ENCODE measurements at places on chromosomes 12 and 14.
A peak's percentile ranks its signal among the peaks of the same experiment; 100 is the strongest.

DNA sequence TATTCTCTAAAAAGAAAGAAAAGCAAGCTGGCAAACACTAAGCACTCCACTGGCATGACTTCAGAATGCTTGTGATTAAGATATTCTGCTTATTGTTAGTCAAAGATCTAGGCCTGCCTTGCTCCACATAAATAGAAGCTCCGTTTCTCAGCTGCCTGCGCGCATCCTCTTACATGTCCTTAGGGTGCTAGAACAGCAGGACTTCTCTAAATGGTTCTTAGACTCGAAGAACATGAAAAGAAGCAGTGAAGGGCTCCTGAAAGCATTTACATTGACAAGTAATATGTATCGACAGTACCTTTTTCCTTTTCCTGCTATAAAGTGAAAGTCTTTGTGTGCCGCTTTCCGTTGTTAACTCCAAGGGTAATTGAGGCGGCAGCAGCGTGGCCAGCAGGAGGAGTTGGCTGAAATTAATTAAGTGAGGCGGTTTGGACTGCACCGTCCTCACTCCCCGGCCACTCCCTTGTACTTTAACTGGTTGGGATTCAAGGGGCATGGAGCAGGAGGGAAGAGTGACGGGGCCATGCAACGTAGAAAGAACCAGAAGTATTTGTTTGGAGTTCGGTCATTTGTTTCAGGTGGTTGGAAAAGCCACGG, 34.2 kb upstream of the OTX2 start:
- H3K4me1 ChIP-seq = no peaks in the 10 kb centered on the region
- H3K36me3 ChIP-seq = no peaks in the 10 kb centered on the region
- no peaks in the 10 kb centered on the region for H3K27me3 ChIP-seq

DNA sequence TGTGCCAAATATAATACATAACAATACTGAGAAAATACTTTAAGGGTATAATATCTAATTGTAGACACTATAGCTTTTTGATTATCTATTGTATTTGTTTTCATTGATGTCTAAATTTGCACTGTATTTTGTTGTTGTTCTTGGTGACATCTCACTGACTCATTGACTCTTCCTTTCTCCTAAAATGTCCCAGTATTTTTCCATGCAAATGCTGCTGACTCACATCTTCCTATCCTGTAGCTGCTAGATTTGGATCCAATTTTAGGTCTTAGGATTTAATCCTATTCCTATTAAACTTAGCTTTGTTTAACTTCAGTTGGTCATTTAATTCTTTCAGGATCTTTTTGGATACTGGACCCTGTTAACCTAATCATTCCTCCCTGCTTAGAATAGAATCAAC, 148.5 kb downstream of the TMTC2 start:
- no peak overlapping the region for H3K27ac ChIP-seq
- no peak overlapping the region for H3K4me3 ChIP-seq
- no peaks in the 10 kb centered on the region for H3K4me1 ChIP-seq
- no peaks in the 10 kb centered on the region for H3K36me3 ChIP-seq
- no peak for DNase-seq
- no peaks in the 10 kb centered on the region for H3K27me3 ChIP-seq

DNA sequence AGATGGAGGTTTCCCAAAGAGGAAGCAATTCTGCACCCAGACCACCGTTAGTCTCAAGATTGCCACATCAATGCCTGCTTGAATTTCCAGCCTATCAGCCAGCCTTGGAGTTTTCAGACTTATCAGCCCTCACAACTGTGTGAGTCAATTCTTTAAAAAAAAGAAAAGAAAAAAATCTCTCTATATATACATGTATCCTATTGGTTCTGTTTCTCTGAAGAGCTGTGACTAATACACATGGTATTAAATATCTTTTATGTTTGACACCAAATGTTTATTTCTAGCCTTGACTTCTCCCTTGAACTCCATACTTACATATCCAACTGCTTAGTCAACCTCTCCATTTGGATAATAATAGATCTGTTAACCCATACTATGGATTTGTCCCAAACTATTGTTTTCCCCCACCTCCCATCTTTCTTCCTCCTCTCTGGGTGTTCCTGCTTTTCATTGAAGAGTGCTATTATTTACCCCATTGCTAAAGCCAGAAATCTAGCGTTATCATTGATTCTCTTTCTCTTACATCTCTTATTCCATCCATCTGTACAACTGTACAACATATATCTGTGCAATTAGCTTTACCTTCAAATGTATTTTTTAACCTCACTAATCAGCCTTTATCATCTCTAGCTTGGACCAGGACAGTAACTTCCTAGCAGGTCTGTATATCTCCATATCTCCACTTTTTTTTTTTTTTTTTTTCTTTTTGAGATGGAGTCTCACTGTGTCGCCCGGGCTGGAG, 22.7 kb upstream of the EID3 start:
- H3K27me3 ChIP-seq = no peaks in the 10 kb centered on the region
- no peaks in the 10 kb centered on the region for H3K4me1 ChIP-seq
- H3K4me3 ChIP-seq = no peak overlapping the region
- H3K27ac ChIP-seq = no peak overlapping the region

GRCh38 chr14:81464253-81465002, 64.3 kb upstream of the STON2 start:
- H3K36me3 ChIP-seq = no peaks in the 10 kb centered on the region
- DNase-seq = peak; percentile 53
- no peaks in the 10 kb centered on the region for H3K4me1 ChIP-seq

DNA sequence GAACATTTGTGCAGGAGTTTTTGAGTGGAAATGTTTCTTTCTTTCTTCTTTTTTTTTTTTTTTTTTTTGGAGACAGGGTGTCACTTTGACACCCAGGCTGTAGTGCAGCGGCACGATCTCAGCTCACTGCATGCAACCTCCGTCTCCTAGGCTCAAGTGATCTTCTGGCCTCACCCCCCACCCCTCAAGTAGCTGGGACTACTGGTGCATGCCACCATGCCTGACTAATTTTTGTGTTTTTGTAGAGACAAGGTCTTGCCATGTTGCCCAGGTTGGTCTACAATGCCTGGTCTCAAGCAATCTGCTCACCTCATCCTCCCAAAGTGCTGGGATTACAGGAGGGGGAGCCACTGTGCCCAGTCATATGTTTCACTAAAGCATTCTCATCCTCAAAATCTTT, 69.2 kb upstream of the BCAT1 start:
- H3K27me3 ChIP-seq = no peaks in the 10 kb centered on the region
- DNase-seq = no peak
- no peak overlapping the region for H3K4me3 ChIP-seq
- no peaks in the 10 kb centered on the region for H3K36me3 ChIP-seq

DNA sequence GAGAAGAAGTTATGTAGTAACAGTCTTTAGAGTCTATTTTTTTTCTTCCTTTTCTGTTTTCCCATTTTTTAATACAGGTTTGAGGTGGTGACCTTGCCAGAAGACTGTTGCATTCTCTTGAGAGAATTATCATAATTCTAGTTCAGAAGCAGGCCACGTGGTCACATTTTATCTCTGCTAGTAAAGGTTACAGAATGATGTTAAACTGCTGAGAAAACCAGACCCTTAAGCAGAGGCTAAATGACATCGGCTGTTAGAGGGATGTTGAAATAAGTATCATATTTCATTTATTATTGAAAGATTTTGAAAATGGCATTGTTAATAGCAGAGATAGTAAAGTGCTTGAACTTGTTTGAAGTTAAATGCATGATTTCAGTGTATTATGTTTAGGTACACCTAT, 49.2 kb downstream of the BRMS1L start:
- no peaks in the 10 kb centered on the region for H3K27me3 ChIP-seq
- DNase-seq = no peak
- H3K4me1 ChIP-seq = no peaks in the 10 kb centered on the region
- H3K4me3 ChIP-seq = no peak overlapping the region

DNA sequence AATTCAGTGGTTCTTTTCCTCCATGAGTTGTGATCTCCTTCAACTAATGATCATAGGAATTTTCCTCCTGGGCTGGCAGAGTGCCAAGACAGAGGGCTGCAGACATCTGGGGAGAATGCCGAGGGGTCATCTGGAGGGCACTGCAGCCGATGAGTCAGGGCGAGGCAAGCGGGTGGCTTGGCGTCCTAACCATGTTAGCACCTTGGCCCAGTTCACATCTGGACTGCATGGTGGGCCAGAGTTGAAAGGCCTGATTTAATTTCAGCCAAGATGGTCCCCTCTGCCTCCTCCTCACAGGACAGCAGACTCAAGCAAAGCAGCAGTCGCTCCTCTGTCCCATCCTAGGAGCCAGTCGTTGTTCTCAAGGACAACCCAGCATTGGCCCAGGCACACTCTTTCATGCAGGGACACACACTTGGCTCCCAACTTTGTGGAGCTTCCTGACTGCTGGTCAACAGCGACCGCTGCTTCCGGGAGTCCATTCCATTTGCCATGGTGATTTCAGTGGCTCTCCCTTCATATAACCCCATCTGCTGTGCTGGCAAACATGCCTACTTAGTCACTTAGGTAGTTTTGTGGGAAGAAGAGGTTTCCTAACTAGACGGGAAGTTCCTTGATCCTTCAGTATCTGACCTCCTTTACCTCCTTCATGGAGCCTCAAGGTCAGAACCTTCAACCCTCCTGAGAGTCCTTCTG, 161.8 kb downstream of the TTC8 start:
- H3K4me3 ChIP-seq = no peak overlapping the region
- H3K4me1 ChIP-seq = no peaks in the 10 kb centered on the region
- no peak for DNase-seq
- no peak overlapping the region for H3K27ac ChIP-seq
- no peaks in the 10 kb centered on the region for H3K27me3 ChIP-seq

DNA sequence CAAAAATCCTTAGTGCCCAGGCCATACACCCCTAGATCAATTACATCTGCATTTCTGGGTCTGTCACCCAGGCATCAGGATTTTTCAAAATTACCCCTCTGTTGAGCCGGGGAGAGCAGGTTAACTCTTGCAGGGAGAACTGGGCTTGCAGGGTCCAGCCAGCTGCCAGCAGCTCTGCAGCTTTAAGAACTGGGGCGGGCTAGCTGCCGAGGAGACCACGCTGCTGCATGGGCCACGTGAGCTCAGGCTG, at the start of gene DGLUCY:
Gene DGLUCY, plus strand, starts transcription at position 245 of the 250 bp plus-strand sequence. CDS start 46,222 bp downstream, outside the sequence.
- no peaks in the 10 kb centered on the region for H3K36me3 ChIP-seq
- peak within 1 kb of the TSS; percentile 46 for H3K4me3 ChIP-seq
- H3K4me1 ChIP-seq = no peaks in the 10 kb centered on the region
- peak; percentile 71 for DNase-seq
- no peaks in the 10 kb centered on the region for H3K27me3 ChIP-seq

Data from prostate gland (tissue), 2 donors.